Muscle of back (tissue), 13 donors: ENCODE measurements at places on chromosomes 5 and 9. TPM values are rescaled to one million over a fixed set of nuclear protein-coding genes. Genes with fewer than 3 reads are reported as not detected.
A peak's percentile ranks its signal among the peaks of the same experiment; 100 is the strongest.

DNA sequence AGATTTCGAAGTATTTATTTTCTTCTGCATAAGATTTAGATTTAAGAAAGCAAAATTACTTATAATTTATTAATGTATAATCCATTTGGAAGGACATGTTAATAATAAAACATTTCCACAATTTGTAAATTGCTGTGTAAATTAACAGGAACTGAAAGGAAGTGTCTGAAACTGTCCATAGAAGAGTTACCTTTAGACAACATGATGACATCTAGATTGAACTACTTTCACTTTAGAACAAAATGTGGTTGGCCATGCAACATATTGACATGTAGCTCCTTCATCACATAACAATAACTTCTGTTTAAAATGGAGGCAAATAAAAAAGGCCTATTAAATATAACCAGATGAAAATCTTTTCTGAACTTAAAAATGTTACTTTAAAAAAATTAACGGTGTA is 1849.5 kb upstream of the ACO1 start:
- DNase-seq: no peak

DNA sequence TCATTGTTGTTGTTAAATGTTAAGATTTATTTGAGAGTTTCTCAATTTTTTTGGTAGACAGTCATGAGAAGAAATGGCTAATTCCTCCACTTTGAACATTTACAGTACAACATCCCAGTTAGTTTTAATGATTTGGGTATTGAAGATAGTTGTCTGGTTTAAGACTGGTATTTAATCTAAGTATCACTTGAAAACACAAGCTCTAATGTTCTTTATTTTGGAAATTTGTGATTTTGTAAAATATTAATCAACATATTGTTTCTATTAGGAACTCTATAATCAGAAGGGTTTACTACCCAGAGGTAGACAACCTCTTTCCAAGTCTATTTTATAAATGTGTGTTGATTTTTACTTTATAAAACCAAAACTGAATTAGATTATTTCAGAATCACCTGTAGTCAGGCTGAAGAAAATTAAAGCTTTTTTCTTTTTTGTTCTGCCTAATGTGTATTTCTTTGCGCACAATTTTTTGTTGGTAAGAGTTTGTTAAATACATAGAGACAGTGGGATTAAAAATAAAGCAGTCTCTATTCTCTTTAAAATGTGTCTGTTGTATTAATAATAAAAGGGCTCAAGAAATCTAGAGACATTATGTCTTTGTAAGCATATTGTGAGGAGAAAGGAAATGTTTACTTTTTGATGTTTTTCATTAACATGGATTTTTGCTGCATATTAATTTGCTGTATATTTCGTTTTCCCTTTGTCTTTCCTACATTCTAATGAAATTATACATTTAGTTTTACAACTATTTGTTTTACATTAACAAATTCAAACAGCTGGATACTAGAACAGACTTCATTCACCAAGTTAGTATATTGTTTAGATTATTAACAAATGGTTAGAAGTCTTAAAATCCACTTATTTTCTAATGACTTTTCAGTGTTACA is 3.9 kb upstream of the PURA start:
- no peak for DNase-seq

Gene CCDC192
- polyA plus RNA-seq: 0.31 TPM

GRCh38 chr5:17430241-17430640 is 67.8 kb upstream of the TAF11L2 start:
- DNase-seq: no peak

DNA sequence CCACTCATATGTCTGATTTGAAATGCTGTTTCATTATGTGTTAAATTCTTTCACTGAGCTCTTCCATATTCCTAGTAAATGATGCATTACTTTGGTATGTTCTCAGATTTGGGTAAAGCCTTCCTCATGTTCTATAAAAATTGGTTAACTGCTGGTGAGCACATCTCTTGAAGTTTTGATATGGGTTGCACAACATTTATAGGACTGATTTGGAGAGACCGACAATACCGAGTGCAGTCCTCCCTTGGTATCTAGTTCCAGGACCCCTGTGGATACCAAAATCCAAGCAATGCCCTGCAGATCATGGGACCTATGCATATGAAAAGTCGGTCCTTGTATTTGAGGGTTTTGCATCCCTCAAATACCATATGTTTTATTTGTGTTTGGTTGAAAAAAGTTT is 37.8 kb downstream of the WDR36 start:
- DNase-seq: no peak

Gene SEMA5A
- polyA plus RNA-seq: 31.1 TPM

DNA sequence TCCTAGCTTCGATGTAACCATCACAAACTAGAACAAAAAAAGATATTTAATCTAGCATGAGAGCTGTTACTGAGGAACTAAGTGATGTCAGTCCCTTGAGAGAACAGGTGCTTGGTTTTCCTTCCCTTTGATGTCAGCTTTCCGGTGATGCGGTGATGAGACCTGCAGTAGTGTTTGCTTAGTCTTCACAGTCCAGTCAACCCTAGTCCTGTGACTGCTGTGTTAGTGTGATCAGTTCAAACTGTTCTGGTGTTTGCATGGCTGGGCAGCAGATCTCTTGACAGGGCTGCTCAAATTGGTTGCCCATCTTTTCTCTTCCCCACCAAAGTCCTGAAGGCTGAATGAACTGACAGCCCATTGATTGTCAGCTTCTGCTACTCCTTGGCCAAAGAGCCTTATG is 608.6 kb upstream of the DAB2 start:
- DNase-seq: no peak

DNA sequence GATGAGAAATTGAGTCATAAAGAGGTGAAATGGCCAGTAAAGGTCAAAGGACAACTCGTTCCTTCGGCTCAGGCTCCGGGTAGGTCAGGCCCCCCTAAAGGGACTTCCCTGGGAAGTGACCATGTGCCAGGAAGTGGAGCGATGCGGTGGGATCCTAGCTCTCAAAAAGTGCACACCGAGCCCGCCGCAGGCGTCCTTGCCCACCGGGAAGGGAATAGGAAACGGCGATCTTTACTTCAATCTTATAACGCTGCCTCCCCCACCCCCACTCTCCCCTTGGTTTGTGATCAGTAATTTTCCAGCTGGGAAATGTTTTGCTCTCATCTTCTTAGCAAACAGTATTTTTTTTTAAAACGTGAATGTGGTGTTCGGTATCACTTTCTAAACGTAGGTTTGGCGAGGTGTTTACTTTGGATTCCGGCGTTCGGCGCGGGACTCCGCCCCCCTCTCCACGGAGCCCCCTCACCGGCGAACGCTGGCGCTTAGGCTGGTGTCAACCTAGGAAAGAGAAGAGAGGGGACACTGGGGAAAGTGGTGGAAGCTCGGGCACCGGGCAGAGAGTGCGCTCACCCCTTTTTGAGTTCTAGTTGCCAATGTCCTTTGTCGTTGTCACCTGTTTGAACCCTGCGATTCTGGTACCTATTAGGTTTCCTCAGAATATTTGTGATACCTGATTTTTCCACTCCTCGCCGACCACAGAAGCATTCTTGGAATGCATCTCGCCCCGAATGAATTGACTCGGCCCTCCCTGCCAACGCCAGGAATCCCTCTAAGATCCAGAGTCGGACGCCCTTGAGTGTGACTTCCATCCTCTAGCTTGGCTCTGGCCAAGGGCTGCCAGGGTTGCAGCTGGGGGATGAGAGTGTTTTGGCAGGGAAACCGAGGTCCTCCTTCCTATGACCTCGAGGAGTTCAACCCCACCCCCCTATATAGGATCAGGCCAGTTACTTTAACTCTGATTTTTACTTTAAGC is 1.8 kb upstream of the KLF4 start:
- DNase-seq: peak; percentile 48

GRCh38 chr9:68515326-68516017 is 25.2 kb downstream of the TMEM252 start:
- DNase-seq: no peak

DNA sequence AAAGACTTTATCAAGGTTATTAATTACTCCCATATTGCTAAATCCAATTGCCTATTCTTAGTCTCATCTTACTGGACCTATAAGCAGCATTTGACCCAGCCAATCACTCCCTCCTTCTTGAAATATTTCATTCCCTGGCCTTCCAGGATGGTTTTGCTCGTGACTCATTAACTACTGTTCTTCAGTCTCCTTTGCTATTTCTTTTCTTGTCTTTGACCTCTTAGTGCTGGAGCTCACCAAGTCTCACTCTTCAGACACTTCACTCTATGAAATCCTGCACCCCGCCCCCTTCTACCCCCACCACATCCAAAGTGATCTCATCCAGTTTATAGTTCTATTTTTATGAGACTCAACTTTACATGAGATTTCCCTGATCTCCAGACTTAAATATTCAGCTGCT is 803.1 kb upstream of the WWC1 start:
- no peak for DNase-seq

Gene LRRC70
- polyA plus RNA-seq: 3.1 TPM
